NCI-H2081 (cell line): ENCODE measurements at places on chromosomes 1 and 21.

DNA sequence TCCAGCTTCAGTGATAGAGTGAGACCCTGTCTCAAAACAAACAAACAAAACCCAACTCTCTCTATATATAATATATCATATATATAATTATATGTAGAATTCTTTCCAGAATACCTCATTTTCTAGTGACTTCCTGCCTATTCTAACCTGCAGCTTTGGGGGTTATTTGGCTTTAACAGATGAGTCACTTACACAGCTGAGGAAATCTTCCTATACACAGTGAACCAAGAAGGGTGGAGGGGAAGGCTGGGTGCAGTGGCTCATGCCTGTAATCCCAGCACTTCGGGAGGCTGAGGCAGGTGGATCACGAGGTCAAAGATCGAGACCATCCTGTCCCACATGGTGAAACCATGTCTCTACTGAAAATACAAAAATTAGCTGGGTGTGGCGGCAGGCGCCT, 9.2 kb downstream of the RAB29 start:
- no peak for DNase-seq

GRCh38 chr1:179164494-179164893, 65.0 kb downstream of the ABL2 start:
- no peak for DNase-seq

DNA sequence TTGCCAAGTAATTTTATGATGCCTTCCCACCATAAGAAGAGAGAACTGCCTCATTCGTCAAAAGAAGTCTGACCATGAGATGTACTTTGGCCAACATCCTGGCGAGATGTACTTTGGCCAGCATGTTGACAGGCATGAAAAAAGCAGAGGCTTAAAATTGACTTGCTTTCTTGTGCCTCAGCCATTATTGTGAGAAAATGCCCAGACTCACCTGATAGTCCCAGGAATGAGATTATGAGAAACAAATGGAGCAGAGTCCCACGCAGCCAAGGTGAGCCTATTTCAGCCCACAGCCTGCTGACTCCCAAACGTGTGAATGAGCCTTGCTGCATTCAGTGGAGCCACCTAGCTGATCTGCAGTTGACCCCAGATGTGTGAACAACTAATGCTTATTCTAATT, 43.5 kb upstream of the ZNF644 start:
- no peak for DNase-seq

GRCh38 chr21:45560106-45561021, 18.1 kb upstream of the SLC19A1 start:
- no peak for DNase-seq

GRCh38 chr1:60224523-60224922, 151.0 kb upstream of the C1orf87 start:
- no peak for DNase-seq
